ENCODE measurements at places on chromosomes 16 and 17.

DNA sequence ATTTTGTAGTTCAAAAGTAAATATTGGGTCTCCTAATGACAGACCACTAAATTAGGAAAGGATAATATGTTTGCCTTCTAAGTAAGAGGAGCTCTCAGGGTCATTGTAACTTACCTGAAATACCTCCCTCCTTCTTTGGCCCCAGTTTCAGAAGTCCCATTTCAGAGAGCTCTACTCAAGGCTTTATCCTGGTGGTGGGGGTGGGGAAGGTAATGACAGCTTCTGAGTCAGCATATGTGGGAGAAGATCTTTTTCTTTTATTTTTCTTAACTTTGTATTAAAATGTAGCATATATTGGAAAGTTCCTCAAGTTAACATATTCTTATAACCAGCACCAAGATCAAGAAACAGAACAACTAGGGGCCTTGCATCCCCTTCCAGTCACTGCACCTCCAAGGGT, 16.9 kb upstream of the GINS3 start:
- no peak for DNase-seq

- no peak for DNase-seq
Observed at GRCh38 chr17:17063546-17064122, 21.4 kb downstream of the MPRIP start.

- peak; percentile 74 for DNase-seq
Observed at GRCh38 chr17:35312790-35313711, 60.4 kb downstream of the SLFN11 start.

- no peak for DNase-seq
Observed at GRCh38 chr17:66405836-66406677, 103.6 kb downstream of the PRKCA start.

DNA sequence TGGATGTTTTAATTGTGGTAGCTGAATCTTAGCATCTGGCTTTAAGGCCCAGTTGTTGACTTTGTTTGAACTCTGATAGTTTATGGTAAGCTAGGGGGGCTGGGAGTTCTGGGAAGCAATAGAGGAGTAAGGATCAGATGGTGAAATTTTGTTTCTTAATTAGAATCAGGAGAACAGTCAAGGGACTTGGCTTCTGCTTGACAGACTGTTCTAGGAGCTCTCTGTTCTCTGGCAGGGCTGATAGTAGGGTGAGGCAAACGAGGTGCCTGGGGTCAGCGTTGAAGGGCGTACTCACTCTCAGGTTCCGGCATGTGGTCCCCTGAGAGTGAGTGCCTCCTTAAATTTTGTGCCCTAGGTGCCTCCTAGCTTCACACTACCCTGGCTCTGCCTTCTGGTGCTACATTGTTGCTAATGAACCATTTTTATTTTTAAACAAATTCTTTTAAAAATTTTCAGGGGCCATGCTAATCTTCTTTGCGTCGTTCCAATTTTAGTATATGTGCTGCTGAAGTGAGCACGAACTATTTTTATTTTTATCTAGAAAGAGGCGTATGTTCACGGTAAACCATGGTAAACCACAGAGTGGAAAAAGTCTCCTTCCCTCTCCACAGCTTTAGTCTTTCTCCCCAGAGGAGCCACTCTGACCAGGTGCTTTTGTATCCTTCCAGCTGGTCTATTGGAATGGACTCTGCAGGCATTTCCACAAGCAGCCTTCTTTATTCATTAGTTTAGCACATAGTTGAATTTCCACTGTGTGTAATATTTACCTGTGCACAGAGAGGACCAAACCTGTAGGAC, 19.7 kb downstream of the SLC7A6 start:
- DNase-seq: no peak

GRCh38 chr17:28406473-28406814, 432 bp upstream of the SLC46A1 start:
- no peak for DNase-seq

DNA sequence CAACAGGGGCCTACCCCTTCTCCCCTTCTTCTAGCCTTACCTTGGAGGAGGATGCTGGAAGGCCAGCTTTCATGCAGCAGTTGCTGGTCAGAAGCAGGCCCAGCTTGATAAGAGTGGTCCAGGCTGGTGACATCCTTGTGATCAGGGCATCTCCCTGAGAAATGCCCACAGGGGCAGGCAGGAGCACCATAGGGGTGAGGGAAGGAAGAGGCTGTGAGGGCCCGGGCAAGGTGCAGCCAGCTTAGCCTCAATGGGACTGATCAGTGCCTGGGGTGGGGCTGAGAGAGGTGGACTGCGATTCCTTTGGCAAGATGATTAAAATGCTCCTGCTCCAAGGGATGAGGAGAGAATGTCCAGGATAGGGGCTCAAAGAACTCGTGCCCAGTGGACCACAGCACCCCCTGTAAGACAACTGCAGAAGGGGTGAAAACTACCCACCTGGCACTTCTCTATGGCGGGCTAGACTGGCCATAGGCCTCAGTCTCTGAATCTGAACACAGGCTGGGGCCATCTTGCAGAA, 9.5 kb upstream of the GALK1 start:
- no peak for DNase-seq

DNA sequence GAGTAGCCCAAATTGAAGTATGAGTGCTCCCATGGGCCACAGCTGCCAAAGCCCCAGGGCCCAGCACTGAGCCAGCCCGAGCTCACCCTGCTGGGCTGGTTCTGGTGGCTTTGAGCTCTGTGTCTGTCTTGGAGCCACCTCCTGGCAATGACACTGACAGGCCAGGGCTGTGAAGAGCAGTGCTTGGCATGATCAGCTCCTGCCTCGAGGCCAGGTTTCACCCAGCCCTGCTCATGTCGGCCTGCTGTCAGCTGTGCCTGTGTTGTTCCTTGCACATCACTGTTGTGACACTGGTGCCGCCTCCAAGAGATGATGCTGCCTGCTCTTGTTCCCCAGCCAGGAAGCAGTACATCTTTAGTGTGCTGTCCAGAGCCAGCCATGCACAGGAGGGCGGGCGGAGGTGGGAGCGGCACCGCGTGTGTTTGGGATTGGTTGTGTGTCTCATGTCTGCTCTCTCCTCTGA, 26.0 kb downstream of the PLD6 start:
- no peak for DNase-seq

DNA sequence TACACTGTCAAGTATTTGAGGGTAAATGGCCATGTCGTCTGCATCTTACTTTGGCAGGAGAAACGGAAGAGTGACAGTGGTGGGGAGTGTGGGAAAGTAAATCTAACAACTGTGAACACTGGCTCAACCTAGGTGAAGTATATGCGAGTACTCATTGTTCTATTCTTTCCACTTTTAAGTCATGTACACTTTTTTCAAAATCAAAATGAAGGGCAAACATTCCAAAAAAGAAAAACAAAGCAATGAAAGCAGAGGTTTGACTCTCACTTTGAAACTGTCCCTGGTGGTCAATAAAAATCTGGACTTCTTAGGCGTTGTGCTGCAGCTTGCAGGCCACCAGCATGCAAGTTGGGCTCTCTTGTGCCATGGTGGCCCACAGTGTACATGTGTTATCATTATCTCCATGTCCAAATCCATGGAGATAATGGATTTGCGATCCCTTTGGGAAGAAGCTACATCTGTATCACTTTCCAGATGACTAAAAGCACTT, 32.7 kb downstream of the STAT5B start:
- no peak for DNase-seq

GRCh38 chr16:57475711-57476339, 10.5 kb downstream of the DOK4 start:
- DNase-seq: peak; percentile 50

DNA sequence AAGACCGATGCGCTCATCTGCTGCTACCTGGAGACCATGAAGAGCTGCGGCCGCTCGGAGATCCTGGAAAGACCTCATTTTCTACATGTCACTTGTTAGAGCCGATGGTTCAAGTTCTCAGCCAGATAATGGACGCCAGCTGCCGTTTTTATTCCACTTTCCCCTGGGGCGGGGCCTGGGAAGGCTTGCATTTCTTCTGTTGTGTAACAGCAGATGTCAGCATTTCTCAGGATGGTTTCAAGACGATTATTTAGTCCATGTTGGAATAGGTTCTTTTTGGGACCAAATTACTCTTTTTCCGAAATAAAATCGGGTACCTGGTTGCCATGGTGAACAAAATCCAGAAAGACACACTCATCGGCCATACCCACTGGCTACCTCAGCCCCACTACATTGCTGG, 1418.3 kb downstream of the CDH11 start:
- DNase-seq: no peak

- no peak for DNase-seq
Observed at GRCh38 chr17:219696-220095, 38.2 kb upstream of the DOC2B start.

- DNase-seq: no peak
Observed at GRCh38 chr17:56521414-56522141, 71.9 kb upstream of the NOG start.

DNA sequence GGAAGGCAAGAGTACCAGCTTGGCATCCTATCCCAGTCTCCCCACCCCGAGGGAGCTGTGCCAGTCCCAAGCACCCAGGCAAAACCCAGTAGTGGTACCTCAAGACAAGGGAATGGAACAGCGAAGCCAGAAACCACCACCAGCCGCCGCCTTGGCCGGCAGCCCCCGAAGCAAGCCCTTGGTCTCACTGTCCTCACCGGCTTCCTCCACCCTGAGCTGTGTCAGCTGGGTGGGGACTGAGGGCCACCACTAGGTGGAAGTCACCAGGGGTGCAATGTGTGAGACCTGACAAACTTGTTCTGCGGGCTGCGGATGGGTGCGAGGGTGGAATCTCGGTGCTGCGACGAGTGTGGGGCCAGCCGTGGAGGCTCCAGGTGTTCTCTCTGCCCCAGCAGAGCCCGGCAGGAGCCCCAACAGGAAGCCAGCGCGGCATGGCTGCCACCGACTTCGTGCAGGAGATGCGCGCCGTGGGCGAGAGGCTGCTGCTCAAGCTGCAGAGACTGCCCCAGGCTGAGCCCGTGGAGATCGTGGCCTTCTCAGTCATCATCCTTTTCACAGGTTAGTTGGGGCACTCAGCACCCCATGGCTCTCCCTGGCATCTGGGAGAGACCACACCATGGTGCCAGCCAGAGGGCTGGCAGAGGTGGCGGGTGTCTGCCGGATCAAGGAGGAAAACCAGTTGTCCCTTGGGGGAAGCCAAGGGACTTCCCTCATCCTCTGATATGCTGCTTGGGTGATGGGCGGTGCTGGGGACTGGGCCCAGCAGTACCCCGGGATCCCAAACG, 6.7 kb downstream of the SMIM5 start:
- DNase-seq: no peak

DNA sequence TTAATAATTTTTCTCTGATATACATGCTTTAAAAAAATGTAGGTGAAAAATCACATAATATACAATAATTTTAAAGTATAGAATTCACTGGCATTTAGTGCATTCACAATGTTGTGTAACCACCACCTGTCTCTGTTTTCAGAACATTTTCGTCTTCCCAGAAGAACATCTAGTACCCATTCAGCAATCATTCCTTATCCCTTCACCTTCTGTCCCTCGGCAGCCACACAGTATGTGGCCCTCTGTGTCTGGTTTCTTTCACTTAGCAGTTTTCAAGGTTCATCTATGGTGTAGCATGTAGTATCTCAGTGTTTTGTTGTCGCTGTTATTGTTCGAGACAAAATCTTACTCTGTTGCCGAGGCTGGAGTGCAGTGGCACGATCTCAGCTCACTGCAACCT, 33.6 kb downstream of the PRPSAP2 start:
- DNase-seq: no peak

DNA sequence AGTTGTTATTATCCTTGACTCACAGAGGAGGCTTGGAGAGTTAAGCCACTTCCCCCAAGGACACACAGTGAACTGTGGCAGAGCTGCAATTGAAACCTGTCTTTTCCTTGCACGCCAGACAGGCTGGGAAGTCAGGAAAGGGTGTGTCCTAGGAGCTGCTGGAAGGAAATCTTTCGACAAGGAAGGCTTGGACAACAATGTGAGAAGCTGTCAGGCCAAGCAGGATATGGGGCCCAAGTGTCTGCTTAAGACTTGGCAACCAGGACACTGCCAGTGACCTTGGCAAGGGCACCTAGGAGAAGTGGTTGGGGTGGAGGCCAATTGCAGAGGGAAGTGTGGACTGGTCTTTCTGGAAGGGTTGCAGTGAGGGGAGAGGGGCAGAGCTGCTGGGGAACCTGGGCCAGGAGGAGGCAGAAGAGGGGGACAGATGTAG, 2.1 kb upstream of the CAMKK1 start:
- DNase-seq: no peak

GRCh38 chr16:55508941-55509931, at the start of gene LPCAT2:
Gene LPCAT2, plus strand, starts transcription at chr16:55509072. Its CDS starts 110 bp downstream, at chr16:55509182.
- peak; percentile 83 for DNase-seq

DNA sequence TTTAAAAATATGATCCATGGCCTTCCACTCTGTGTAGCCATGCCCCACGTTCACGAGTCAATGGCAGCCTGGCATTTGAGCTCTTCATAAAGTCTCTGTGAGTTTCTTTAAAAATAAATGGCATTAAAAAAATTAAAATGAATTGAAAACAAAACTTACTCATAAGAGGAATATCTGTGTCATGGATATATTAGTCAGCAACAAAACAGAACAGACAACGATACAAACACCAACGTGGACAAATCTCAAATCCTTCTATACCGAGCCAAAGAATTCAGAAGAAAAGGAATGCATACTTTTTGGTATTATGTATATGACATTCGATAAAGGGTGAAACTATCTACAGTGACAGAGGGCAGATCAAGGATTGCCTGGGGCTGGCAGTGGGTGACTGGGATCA, 8.2 kb upstream of the CMIP start:
- DNase-seq: no peak

GRCh38 chr16:67240506-67240905, 6.8 kb downstream of the FHOD1 start:
- DNase-seq: peak; percentile 14

DNA sequence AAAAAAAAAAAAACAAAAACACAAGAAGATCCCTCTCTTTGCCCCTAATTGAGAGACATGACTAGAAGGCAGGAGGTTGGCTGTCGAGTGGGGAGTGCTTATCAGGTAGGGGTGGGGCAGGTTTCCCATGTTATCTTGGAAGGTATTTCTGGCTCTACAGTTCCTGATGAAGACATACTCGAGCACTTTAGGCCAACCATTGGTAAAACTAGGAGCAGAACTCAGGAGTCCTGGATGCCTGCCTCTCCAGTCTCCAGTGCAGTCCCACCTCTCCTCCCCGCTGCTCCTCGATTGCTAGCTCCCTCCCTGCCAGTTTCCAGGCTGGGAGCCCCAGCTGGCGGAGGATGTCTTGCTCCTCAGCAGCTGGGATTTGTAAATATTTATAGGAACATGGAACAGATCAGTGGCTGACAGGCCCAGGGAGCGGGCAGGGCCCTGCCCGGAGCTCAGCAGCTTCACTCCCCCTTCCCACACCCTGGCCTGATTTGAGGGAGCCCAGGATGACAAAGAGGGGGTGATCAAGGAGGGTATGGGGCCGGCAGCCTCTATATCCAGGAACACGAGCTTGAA, 11.4 kb upstream of the C1QL1 start:
- DNase-seq: no peak

Data from SK-MEL-5 (cell line).